ENCODE measurements at places on chromosomes 12 and 14.

- no peak for DNase-seq
Observed at GRCh38 chr12:38157933-38158401, 158.6 kb upstream of the ALG10B start.

GRCh38 chr12:123126294-123127181 lies 24.4 kb downstream of the PITPNM2 start:
- DNase-seq, result no peak

DNA sequence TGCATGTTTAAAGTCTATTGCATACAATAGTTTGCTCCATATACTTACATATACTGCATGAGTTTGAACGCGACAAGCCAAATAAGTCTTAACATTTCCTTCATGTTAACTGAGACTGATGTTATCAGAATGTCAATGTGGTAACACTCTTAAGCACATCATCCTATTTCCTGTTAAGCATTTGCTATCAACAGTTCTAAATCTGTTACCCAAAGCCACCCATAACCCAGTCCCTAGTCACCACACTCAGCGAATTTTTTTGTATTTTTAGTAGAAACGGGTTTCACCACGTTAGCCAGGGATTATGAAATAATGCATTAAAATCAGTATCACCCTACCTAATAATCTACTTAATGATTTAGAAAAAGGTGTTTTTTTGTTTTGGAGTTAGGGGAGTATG lies 39.4 kb downstream of the HNRNPC start:
- no peak for DNase-seq

DNA sequence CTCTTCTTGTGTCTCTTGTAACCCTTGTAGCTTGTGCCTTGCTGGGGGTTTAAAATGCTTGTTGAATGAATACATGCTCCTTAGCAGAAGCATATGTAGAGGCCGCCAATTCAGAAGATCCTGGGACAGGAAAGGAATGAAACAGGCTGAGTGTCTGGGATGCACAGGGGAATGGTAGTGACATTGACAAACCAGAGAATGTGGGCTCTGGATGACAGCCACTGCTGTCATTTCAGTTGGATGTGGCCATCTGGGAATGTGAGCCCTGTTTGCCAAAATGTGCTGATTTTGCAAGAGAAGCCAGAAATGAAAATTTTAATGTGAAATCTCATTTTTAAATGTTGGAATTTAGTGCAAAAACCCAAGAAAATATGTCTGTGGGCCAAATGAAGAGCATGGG lies 136.8 kb downstream of the DACT1 start:
- DNase-seq, result no peak

- no peak for DNase-seq
Observed at GRCh38 chr12:120136093-120136770, 19.7 kb upstream of the RAB35 start.

DNA sequence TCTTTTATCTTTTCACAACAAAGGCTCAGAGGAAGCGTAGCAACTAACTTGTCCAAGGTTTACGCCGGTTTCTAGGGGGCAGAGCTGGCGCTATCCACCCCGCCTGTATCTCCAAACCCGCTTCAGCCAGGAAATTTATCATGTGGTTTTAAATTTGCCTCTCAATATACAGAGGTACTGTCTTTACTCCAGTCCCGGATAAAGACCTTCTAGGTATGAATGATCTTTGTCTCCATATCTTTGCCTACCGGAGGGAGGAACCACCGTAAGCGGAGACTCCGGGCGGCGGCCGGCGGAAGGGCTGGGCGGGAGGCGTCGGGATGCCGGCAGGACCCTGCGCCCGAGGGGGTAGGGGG lies 693 bp upstream of the RIMKLB start:
- DNase-seq, result no peak

DNA sequence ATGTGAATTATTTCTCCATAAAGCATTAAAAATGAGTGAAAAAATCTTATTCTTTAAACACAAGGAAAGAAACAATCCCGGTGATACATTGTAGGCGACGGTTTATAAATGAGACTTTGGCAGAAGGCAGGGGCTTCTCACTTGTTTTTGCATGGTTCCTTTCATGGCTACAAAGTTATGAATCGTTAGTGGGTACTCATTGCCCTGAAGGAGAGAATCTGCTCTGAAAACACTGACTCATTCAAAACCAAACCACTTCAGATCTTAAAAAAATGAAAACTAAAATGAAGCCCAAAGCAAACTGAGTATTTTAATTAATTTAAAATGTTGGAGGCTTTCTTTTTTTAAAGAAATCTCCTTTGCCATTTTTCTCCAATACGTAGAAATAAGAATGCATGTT lies 41.4 kb upstream of the AMIGO2 start:
- no peak for DNase-seq

DNA sequence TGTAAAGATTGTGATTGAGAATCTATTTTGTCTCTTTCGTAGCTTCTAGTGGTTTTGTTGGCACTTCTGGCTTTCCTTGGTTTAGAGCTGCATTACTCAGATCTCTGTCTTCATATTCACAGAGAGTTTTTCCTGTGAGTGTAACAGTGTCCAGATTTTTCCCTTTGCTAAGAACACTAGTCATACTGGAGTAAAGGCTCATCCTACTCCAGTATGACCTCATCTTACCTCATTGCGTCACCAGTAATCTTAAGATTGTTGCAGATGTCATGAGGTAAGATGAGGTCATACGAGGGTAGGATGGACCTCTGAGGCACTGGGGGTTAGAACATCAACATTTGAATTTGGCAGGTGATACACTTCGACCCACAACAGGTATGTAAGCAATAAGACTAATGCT lies 461.2 kb downstream of the FLRT2 start:
- no peak for DNase-seq

DNA sequence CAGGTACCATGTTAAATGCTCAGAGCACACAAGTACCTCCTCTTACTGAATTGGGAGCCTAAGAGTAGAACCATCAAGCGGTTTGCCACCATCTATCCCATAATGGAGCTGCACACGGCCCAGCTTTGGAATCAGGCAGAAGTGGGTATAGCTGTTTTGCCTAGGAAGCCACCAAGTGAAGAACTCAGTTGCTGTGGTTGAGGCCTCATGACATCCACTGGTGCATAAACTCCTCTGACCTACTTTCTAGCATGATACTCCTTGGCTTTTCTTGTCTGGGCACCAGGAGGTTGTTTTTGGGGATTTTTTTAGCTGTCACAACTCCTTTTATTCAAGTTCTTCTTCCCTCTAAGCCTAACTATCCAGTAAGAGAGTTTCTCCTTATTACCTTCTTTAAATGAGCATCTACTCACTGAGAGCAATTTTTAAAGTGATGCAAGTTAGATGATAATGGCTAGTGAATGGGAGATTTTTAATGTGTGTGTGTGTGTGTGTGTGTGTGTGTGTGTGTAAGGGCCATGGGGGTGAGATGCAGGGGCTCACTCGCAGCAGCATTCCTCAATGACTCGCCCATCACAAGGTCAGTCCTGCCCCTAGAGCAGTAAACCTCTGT lies 20.9 kb upstream of the KRAS start:
- DNase-seq, result no peak

Measured in GM06990 (cell line).